Smooth muscle cell of the pulmonary artery (primary cell): ENCODE measurements at places on chromosomes 6 and 20. TPM values are rescaled to one million over a fixed set of nuclear protein-coding genes. Genes with fewer than 3 reads are reported as not detected.

The TP53TG5 gene
- total RNA-seq = 0.03 TPM in 1 of 2 replicates, not detected in the other

The JPH2 gene
- 2.2 and 5.6 TPM in 2 replicates for total RNA-seq

The COL9A3 gene
- total RNA-seq = 0.39 and 0.50 TPM in 2 replicates

The FLRT3 gene
- total RNA-seq = 0.52 and 0.76 TPM in 2 replicates

The MAP3K5 gene
- total RNA-seq = 21.6 and 30.8 TPM in 2 replicates

The CDK5RAP1 gene
- 15.4 and 16.4 TPM in 2 replicates for total RNA-seq

The DEFB121 gene
- total RNA-seq = not detected in 2 replicates

The MATN4 gene
- total RNA-seq = 0.03 TPM in 1 of 2 replicates, not detected in the other

The NRSN1 gene
- not detected in 2 replicates for total RNA-seq

The CLIC5 gene
- under 0.01 TPM in 1 of 2 replicates, not detected in the other for total RNA-seq

The HTR1E gene
- total RNA-seq = 0.03 TPM in 1 of 2 replicates, not detected in the other

The SLC22A3 gene
- 10.2 and 13.5 TPM in 2 replicates for total RNA-seq

The AHCY gene
- total RNA-seq = 96.2 and 119 TPM in 2 replicates
